Foreskin melanocyte (primary cell): ENCODE measurements at places on chromosomes 6 and 20.

DNA sequence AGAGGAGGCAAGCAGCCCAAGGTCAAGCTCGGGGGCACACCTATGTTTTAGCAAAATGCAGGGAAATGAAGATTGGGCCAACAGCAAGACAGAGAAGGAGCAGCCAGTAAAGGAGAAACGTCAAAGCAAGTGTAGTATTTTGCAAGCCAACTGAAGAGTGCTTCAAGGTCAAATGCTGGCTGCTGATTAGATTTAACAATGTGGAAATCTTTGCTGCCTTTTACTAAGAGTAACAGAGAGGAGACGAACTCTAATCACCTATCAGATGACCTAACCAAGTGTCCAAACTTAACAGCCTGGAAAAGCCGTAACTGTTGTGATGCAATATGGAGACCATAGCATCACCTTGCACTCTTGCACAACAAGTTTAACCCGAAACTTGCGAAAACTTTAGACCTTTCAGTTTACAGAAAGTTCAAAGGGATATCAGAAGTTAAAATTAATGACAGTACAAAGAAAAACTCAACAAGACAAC is 30.4 kb downstream of the AKIRIN2 start:
- DNase-seq: no peak

- no peak for DNase-seq
Observed at GRCh38 chr20:53088786-53089185, 116.6 kb downstream of the TSHZ2 start.

- no peak for DNase-seq
Observed at GRCh38 chr20:3745686-3746173, 13.2 kb downstream of the HSPA12B start.

- no peak for DNase-seq
Observed at GRCh38 chr6:54776891-54777290, 69.7 kb upstream of the FAM83B start.

DNA sequence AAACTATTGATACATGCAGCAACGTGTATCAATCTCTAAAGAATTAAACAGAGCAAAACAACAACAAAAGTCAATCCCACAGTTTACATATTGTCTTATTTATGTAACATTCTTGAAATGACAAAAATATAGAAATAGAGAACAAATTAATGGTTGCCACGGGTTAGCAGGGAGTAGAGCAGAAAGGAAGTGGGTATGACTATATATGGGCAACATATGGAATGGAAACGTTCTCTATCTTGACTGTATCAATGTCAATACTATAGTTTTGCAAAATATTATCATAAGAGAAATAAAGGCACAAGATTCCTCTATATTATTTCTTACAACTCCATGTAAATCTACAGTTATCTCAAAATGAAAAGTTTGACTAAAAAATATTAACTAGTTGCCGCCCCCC is 12.8 kb downstream of the AK9 start:
- no peak for DNase-seq

- DNase-seq: no peak
Observed at GRCh38 chr6:36913082-36913481, 27.3 kb downstream of the C6orf89 start.

DNA sequence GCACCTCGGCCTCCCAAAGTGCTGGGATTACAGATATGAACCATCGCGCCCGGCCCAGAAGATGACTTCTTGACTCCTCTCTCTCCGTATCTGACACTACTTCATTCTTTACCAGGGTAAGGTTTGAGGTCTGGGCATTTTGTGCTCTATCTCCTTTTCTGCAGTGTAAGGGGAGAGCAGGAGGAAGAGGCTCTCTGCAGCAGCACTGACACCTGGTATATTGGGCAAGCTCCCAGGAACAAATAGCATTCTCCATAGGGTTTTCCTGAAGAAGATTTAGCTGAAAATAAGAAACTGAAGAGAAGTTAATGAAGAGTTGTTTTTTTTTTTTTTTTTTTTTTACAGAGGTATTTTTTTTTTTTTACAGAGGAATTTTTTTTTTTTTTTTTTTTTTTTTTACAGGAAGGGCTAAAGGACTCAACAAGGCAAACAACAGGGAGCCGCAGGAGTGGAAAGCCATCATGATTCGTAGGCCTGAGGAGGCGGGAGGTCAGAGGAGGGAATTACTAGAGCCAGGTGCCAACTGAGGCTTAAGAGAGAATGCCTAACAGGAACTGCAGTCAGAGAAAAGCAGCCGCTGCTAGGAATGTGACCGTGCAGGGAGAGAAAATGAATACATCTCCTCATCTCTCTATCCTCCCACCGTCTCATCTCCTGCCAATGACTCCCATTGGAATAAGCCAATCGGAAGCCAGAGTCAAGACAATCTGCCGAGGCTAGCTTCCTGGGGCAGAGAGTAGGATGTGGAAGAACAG is 34.7 kb upstream of the ADGRF4 start:
- no peak for DNase-seq
